ENCODE measurements at places on chromosomes 12 and 14. TPM values are rescaled to one million over a fixed set of nuclear protein-coding genes. Genes with fewer than 3 reads are reported as not detected.

The KLRK1 gene
- not detected for total RNA-seq

The IL23A gene
- 0.41 TPM for total RNA-seq

The CD163 gene
- total RNA-seq, result 5.3 TPM

GRCh38 chr14:86088156-86088555 is 558.2 kb downstream of the FLRT2 start:
- no peak for DNase-seq

- DNase-seq, result no peak
These were observed 114.2 kb upstream of the ARHGAP5 start for GRCh38 chr14:31962920-31963319.

- no peak for DNase-seq
These were observed 168.7 kb upstream of the CPNE8 start for GRCh38 chr12:39074063-39074462.

Data from pancreas (tissue), 10 donors.